Substantia nigra (tissue), 51 donors: ENCODE measurements at places on chromosomes 3 and 15.

- no peak for DNase-seq
These were observed 241.7 kb downstream of the ATP8B4 start for GRCh38 chr15:49877117-49877872.

GRCh38 chr3:33047842-33048834 is 48.8 kb downstream of the GLB1 start:
- DNase-seq = no peak

GRCh38 chr3:126311338-126311978 is 45.8 kb downstream of the KLF15 start:
- DNase-seq = no peak

GRCh38 chr3:111598552-111598951 is 3.4 kb upstream of the ZBED2 start:
- DNase-seq = no peak

DNA sequence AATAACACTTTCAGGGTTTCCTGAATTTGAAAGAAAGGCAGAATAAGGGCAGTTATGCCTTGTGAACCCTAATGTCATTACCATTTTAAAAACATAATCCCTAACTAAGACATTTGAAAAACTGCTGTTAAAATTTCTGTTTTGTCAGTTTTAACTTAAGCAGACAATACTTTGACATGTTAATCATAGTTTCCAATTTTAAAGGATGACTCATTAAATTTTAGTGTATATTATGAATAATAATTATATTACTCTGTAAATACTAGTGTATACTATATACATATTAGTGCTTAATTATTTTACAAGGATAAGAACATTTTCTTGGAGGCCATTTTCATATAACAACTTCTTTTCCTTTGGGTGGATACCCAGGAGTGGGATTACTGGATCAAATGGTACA is 553.1 kb upstream of the BCHE start:
- DNase-seq = no peak

DNA sequence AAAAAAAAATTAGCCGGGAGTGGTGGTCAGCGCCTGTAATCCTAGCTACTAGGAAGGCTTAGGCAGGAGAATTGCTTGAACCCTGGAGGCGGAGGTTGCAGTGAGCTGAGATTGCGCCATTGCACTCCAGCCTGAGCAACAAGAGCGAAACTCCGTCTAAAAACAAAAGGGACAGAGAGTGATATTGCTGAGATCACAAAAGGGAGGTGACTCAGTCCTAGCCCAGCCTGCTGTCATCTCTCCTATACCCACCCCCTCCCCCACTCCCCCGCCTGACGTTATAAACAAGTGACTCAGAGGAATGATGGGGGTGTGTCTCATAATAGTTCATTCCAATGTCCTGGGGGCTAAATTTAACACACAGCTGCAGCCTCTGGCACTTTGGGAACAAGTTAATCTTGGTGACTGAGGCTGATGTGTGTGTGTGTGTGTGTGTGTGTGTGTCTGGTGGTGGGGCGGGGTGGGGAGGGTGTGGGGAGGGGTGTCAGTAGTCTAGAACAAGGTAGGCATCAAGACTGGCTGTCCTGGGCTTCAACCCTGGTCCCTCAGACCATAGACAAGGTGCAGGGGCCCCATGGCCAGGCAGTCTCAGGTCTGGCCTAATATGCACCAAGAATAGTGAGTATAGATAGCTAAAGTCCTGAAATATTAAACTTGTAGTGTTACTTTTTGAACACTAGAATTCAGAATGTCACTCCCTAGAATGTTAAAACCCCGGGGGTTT is 1.3 kb upstream of the KLHL40 start:
- no peak for DNase-seq

- no peak for DNase-seq
These were observed 7.4 kb downstream of the EDEM1 start for GRCh38 chr3:5194801-5195509.

DNA sequence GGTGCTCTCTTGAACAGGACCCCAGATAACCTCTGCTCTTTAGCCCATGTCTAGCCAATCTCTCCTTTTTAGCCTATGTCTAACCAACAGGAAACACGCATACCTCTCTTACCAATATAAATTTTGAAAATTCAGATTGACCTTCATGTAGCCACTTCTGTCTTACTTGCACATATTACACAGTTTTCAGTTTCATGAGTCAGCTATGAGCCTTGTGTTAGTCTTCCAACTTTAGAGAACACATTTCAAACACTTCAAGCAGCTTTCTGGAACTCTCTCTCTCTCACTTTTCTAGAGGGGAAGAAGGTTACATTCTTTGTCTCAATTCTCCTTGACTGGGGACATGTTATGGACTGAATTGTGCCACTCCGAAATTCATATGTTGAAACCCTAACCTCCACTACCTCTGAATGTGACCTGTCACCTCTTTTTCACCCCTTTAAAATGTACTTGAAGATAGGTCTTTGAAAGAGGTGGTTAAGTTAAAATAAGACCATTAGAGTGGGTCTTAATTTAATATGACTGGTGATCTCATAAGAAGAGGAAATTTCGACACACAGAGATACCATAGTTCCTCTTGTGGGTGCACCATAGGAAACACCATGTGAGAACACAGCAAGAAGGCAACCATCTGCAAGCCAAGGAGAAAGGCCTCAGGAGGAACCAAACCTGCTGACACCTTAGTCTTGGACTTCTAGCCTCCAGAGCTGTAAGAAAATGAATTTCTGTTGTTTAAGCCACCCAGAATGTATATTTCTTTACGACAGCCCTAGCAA is 480.3 kb upstream of the ALCAM start:
- no peak for DNase-seq

- no peak for DNase-seq
These were observed 77.1 kb downstream of the SLC25A26 start for GRCh38 chr3:66297900-66298299.

- DNase-seq = no peak
These were observed 8.4 kb downstream of the GOLM2 start for GRCh38 chr15:44296625-44297524.

DNA sequence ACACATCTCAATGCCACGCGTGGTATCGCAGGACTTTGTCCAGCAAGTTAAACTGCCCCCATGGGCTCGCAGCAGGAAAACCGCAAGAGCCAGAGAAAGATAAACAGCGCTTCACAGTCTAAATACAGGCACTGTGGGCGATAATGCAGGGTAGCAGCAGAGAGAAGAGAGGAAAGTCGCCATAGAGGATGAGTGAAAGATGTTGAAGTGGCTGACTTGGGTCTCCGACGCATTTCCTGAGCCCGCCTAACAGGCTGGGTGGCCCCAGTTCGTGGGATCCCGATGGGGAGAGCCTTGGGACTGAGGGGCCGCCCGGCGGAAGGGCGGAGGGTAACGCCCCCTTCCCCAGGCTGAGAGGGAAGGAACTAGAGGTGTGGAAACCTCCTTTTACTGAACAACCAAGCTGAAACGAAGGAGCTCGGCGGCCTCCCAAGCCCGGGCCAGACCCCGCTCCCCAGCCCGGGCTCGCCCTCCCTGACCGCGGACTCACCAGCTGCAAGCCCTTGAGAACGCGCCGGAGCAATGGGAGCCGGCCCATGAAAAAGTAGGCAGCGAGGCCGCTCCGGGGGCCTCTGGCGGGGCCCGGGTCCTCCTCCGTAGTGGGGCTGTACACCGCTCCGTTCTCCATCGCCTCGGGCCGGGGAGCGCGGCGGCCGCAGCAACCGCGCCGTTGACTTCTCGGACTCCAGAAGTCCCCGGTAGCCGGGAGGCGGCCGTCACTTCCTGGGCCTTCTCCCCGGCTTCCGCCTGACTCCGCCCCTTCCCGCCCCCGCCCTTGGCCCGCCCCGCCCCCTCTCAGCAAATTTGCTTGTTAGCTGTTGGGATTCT is at the start of gene CMTM6:
Gene CMTM6, minus strand, starts transcription at position 735 of the 828 bp plus-strand sequence. Its CDS starts 107 bp downstream, at position 628.
- peak; percentile 47 for DNase-seq

- DNase-seq = no peak
These were observed 46.7 kb downstream of the EMC4 start for GRCh38 chr15:34271493-34271892.

- DNase-seq = no peak
These were observed 283.2 kb downstream of the EPHB1 start for GRCh38 chr3:135078283-135078682.

DNA sequence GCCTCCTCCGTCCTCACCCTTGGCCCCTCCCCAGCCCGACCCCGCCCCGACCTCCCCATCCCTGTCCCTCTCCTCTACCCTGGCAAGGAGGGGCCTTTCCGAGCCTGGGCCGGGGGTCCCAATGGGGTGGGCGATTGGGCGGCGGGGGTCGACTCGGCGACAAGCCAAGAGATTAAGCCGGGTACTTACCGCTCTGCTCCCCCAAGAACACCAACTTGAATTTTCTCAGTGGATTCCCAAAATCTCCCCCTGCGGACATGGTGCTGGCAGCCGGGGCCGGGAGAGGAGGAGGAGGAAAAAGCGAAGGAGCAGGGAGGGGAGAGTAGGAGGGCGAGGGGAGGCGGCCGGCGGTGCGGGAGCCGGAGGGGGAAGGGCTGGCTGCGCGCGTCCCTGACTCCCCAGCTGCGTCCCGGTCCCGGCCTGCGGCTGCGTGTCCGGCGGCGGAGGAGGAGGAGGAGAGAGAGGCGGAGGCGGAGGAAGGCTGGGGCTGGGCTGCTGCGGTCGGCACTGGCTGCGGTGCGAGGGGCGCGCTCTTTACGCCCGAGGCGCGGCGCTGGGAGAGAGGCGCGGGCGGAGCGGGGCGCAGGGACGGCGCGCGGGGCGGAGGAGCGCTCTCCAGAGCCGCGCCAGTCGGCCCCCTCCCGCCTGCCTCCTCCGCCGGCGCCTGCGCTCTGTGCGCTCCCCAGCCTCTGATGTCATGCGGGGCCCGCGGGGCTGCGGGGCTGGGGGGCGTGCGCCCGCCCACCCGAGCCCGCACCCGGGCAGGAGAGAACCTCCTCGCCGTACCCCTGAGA is at the start of gene RAB6B:
Gene RAB6B, minus strand, starts transcription at position 675 of the 794 bp plus-strand sequence. Its CDS starts 416 bp downstream, at position 259.
- DNase-seq = peak; percentile 66

DNA sequence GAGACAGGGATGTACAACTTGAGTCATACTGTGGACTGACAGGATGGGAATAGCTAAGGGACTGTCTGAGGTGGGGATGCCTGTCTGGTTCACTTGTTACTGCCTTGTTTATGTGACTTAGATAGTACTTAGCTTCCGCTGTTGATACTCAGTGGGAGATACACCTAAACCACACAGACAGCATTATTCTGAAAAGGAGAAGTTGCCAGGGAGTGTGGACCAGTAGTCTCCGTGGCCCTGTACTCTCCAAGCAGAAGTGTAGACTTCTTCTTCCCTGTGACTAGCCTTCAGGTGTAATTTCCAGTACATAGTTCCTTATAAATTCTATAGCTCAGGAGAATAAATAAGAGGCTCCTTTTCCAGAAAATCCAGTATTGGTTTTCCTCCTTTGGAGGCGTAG is 5.1 kb downstream of the HIGD2B start:
- no peak for DNase-seq

DNA sequence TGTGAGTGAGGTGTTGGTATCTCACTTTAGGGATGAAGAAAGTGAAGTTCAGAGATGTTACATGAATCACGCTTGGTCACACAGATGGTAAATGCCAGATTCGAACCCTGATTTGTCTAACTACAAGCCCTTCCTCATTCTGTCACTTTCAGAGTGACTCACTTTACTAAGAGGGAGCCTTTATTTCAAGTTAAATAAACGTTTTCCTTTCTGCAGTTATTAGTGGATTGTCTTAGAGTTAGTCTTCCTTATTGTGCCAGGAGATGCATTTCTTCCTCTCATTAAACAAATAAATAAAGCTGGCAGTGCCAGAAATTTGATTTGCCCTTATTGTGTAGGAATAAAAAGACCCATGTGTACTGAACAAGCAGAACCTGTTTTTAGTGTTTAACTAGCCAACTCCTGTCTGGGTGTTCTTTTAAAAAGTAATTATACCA is 162.5 kb downstream of the AKAP13 start:
- DNase-seq = no peak

GRCh38 chr3:158134363-158134762 is 24.5 kb downstream of the RSRC1 start:
- no peak for DNase-seq

- no peak for DNase-seq
These were observed 31.4 kb downstream of the ASB14 start for GRCh38 chr3:57261119-57261518.

- no peak for DNase-seq
These were observed 251.2 kb upstream of the UBE2E2 start for GRCh38 chr3:22951910-22952309.

- DNase-seq = no peak
These were observed 18.0 kb upstream of the PLXND1 start for GRCh38 chr3:129624347-129625071.

DNA sequence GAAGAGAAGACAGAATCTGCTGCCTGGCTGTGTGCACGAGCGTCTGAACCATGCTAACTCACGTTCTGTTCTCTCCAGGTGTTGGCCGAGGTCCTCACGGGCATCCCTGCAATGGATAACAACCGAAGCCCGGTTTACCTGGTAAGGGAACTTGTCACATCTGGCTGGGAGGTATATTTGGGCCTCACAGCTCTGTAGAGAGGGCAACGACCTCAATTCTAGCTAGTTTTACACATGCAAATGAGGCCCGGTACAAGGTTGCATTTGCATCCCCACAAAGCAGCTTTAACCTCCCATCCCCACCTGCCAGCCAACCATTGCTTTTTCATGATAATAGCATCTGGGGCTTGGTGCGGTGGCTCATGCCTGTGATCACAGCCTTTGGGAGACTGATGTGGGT is 22.0 kb upstream of the TATDN2 start:
- DNase-seq = no peak

DNA sequence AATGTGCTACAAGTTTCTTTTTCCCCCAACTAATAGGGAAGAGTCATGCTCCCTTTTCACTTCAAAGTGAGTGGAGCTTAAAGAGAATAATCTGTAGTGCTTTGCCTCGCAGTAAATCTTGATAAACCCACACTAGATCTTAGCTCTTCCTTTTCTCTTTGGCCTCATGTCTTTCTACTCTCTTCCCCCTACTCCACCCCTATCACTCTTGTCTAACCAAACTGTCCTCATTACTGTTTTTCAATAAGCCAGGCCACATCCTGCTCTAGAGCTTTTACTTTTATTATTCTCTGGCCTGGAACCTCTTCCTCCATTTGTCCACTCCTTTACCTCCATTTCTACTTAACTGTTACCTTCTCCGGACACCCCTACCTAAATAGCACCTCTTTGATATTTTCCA is 291.0 kb upstream of the SATB1 start:
- DNase-seq = no peak

GRCh38 chr3:193972832-193973231 is 163.1 kb upstream of the HES1 start:
- DNase-seq = no peak

DNA sequence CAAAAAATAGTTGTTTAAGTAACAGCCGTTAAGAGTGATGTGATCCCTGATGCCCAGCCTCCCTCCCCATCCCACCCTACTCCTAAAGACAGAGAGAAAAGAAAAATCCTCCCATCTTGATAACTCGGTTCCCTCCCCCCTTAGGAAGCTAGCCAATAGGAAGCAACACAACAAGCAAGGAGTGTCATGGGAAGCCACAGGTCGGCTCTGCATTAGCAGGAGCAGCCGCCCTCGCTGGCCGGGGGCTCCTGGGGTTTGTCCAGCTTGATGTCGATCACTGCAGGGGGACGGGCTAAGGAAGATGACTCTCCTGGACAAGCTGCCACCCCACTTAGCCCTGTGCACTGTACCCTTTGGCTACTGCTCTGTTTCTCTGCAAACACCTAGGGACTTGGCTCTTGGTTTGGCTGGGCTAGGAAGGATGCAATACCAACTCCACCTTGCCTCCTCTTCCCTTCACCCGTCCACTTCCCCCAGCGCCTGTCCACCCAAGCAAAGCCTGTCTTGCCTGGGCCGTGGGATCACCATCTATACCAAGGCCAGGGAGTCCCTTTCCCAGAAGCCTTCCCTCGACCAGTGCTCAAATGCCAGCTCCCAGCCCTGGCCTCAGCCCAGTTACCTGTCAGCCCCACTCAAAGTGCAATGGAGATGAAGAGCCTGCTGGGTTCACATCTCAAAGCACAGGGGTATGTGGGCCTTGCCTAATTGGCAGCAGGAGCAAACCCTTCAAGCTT is 23.1 kb downstream of the SRPRB start:
- no peak for DNase-seq
